AG09309 (cell line): ENCODE measurements at places on chromosomes 13 and 19.

DNA sequence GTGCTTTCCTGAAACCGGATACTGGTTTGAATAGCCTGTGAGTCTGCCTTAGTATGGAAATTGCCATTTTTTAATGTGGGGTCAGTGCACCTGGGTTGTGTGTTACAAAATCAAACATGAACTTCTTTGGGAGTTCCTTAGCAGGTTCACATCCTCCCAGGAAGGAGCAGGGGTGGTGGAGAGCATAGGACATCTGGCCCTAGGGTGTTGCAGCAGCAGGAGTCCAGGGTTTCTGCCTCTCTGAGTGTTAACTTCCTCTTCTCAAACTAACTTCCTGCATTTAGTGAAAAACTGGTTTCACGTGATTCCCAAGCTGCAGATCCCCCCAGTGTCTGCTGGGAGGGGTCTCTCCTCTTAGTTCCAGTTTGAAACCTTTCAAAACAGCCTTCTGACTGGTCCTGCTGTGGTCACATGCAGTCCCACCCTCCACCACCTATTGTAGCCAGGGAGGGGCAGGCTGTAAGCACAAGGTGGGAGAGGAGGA is 7.2 kb downstream of the RNASEH2B start:
- DNase-seq = no peak

DNA sequence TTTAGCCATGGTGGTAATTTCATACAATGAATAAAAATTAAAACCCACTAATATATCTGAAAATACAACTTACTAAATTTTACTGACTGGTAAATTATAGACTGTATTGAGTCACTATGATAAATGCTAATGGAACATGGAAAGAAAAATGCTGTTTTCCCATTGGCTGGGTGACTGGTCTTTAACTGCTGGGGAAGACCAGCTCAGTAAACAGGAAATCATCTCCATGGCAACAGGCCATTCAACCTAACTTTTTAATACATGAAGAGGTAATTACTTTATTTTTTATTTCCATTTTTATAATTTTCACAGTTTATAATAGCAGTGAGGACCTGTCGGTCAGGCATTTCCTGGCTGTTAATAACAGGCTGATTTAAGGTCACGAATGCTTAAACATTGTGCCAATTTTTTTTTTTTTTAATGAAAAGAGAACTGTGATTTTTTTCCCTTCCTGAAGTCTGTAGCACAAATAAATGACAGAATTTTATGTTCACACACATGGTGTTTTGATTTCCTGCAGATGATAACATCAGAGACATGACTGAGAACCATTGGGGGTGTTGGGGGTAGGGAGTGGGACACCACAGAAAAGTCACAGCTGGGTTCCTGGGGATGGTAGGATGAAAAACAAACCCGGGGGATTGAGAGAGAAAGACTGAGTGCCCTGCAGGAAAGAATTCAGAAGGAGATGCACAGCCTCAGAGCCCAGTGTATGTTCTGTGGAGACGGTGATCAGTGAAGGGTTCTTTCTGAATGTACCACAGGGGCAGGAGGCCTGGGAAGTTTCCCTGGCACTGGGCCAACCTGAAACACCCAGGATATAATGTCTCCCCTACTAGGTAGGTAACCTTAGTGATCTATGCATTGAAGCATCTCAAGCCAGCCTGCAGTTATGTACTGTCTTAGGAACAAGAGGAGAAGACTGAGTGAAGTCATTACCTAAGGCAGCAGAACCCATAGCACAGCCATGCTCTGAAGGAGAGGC is 297.1 kb downstream of the COG6 start:
- no peak for DNase-seq

DNA sequence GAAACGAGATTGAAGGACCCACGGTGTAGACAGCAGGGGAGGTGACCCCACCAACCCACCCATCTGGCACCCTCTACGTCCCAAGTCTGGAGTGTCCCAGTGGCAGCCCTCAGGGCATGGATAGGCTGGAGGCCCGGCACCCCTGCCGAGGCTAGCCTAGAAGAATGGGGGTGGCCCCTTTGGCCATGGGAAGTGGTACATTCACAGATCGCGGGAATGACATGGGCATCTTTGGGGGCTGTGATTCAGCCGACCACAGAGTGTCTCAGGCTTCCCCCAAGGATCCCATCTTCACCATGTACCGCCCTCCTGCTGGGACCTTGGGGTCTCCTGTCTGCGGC is 11.3 kb upstream of the MKNK2 start:
- no peak for DNase-seq

DNA sequence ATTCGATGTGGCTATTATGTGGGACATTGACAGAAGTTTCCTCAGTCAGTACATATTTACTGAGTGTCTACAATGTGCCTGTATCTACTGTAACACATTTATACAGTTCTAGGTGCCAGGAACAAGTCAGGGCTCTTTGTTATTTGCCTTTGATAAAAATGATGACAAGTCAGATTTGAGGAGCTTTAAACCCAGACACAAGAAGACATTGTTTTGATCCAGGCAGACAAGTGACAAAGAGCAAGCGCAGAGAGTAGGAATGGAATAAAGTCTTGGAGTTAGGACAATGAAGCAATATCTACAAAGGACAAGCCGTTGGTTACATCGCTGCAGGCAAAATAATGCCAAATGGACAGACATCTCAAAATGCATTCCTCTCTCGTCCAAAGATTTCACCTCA is 70.1 kb downstream of the ITGBL1 start:
- DNase-seq = no peak

DNA sequence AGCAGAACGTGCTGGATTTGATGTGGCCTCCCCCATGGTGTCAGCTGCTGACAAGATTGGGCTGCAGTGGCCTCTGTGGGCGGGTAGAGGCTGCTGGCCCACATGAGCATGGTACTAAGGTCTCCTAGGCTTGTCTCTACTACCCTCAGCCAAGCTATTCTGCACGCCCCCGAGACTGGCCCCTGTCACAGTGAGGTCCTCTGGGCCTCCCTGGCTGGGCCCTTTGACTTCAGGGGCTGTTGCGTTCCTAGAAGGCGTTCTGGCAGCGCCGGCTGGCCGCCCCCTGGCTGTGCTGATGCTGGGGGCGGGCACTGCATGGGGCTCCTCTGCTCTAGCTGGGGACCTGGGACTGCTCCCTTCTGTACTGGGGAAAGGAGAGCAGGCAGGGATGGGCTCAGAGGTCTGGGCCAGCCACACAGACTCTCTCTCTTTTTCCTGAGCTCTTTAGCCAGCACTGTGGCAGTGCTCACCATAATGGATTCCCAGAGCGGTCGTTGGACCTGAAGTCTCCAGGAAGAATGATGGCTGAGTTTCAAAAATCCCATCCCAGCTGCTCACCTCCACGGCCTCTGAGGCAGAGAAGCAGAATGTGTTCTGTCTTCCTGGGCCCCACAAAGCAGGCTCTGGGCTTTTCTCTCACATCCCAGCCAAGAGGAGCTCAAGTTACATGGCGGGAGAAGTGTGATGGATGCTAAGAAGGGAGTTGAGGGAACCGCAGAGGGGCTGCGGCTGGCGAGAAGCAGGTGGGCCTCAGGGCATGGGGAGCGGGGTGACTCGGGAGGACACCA is 32.3 kb downstream of the TSSK6 start:
- no peak for DNase-seq

DNA sequence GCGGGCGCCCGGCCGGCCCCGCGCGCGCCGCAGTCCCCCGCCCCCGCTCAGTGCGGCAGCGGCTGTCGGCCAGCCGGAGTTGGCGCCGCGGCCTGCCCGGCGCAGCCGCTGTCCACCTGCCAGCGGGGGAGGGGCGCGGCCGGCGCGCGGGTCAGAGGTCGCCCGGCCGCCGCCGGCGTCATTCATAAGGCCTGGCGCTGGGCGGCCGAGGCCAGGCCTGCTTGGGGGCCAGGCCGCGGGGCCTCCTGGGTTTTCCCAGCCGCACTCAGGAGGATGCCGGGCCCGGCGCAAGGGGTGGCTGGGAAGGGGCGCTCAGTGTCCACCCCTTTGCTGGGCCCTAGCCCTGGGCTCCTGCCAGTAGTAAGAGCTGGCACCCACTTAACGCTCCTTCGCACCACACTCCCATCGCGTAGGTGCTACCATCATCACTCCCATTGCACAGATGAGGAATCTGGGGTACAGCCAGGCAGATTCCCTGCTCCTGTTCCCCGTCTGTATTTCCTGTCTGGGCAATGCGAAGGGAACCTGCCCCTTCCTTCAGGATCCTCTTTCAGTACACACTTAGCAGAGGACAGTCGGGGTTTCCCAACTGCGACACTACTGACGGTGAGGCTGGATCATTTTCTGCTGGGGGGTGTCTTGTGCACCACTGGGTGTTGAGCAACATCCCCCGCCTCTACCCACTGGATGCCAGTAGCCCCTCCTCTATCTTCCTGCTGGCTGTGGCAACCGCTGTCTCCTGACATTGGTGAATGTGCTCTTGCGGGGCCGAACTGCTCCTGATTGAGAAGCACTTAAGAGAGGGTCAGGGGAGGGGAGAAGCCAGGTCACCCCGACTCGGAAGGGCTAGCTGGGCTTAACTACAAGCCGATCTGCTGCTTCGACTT is 846 bp upstream of the PRKACA start:
- peak; percentile 70 for DNase-seq

GRCh38 chr19:18153556-18154134 is 682 bp downstream of the PIK3R2 start:
- no peak for DNase-seq

GRCh38 chr19:29512748-29513147 is 13.0 kb upstream of the VSTM2B start:
- DNase-seq = no peak

GRCh38 chr19:46192992-46193650 is 36.4 kb upstream of the IGFL1 start:
- DNase-seq = peak; percentile 27

DNA sequence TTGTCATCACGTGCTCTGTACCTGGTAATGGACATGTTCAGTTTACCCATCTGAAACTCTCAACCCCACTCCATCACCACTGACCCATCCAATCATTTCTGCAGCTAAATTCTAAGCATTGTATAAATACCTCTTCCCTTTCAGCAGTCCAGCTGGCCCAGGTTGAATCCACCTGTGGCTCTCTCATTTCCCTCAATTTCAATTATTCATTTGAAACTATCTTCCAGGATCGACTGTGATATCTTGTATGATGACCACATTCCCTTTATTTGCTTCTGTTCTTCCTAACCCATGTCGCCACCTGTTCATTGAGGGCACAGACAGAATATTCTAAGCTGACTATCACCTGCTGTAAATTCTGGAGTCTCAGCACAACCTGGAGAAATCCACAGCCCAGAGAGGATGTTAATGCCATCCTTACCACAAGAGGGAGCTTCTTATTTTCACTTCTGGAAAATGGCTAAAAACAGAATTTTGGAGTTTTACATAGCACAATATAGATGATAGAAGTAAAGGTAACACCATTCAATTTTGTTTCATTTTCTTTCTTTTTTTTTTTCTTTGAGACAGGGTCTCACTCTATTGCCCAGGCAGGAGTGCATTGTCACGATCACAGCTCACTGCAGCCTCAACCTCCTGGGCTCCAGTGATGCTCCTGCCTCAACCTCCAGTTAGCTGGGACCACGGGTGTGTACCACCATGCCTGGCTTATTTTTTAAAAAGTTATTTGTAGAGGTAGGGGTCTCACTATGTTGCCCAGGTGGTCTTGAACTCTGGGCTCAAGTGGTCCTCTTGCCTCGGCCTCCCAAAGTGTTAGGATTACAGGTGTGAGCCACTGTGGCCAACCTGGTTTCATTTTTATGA is 38.6 kb downstream of the ZNF823 start:
- no peak for DNase-seq

- no peak for DNase-seq
Observed at GRCh38 chr19:49664171-49665035, 1.3 kb downstream of the IRF3 start.

GRCh38 chr19:51820011-51820410 is 25.1 kb downstream of the FPR3 start:
- no peak for DNase-seq

GRCh38 chr13:95156208-95156607 is 145.0 kb downstream of the ABCC4 start:
- no peak for DNase-seq

DNA sequence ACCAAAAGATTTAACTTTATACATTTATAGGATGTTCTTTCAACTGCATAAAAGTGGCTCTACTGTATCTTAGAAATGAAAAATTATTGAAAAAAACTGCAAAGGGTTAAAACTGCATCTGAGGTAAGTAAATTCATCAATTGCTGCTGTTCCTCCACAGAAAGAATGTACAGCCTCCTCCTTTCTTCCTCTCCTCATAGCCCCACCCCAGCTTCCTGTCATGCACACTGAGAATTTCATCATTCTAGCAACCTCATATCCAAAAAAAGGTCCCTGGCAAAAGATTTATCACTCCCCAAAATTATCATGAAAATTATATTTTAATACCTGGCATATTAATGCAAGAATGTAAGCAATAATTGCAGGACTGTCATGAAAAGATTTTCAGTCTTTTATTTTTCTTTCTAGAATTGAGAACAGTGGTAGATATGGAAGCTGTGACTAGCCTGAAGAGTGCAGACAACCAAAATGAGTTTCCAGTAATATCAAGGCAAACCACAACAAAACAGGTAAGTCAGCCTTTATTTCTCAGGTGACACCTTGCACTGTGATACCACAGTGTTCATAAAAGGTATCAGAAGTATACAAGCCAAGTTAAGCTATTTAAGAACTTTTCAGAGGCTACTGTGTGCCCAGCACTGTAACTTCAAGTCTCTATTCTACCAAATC is 110.8 kb downstream of the SUCLA2 start:
- DNase-seq = no peak

DNA sequence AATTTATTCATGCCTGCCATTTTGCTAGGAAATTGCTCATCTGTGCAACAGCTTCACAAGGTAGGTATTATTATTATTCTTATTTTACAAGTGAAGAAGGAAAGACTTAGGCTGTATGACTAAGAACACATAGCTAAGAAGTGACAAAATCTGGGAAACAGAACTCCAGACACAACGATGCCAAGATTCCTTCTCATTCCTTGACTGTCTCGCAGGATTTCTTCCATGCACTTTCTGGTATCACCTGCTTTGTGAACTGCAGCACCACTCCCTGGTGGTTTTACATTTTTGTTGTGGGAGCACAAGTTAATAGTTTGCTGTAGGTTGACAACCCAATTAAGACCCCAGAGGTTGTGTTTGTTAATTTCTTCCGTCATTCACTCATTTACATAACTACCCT is 188.5 kb downstream of the LACC1 start:
- peak; percentile 39 for DNase-seq

- DNase-seq = no peak
Observed at GRCh38 chr13:28384789-28385188, 110.1 kb downstream of the FLT1 start.

DNA sequence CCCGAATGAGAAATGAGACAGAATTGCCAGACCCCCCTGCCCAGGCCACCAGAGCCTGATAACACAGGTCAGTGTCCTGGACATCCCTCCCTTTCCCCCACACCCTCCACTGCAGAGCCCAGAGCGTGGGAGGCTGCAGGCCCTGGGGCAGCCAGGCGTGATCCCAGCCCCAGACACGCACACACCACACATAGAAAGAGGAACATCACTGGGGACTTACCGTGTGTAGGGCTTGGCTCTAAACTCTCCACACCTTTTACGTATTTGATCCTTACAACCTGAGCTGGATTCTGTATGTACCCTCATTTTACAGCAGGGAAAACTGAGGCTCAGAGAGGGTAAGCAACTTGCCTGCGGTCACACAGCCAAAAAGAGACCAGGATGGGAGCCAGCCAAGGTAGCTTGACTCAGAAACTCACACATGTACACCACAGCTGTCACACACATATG is 334 bp upstream of the ANGPTL6 start:
- DNase-seq = no peak
